Stimulated activated CD4-positive, alpha-beta T cell treated with anti-CD3 and anti-CD28 coated beads, TNF-alpha, amount 100 ng/mL, for 1 hour (primary cell): ENCODE measurements at places on chromosomes 3 and 15.

DNA sequence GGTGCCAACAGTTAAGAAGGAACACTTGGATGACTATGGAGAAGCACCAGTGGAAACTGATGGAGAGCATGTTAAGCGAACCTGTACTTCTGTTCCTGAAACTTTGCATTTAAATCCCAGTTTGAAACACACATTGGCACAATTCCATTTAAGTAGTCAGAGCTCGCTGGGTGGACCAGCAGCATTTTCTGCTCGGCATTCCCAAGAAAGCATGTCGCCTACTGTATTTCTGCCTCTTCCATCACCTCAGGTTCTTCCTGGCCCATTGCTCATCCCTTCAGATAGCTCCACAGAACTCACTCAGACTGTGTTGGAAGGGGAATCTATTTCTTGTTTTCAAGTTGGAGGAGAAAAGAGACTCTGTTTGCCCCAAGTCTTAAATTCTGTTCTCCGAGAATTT, 3.0 kb downstream of the SKIL start:
- DNase-seq: no peak

- no peak for DNase-seq
Measured at GRCh38 chr3:61864886-61865285, 303.5 kb downstream of the PTPRG start.

- no peak for DNase-seq
Measured at GRCh38 chr3:98980915-98981596, 79.6 kb upstream of the DCBLD2 start.

DNA sequence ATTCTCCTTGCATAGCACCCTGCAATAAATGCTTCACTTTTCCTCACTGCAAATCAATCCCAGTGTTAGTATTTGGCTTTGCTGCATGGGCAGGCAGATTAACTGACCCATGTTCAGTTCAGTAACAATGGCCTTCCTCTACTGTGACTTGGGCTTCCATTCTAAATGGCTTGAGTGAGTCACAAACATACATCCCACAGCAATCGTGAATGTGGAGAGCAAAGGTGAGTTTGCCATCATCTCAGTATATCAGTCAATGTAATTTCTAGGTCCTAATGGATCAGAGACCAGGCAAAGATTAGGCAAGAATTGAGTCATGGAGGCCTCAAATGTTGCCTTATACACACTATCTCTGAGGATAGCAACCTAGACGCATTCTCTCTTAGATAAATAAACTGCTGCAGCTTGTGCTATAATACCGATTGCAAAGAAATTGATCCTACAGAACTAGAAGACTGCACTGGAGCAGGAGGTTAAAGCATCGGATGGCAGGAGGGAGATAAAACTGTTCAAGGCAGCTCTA, 8.3 kb upstream of the ATP8B4 start:
- DNase-seq: no peak

- DNase-seq: no peak
Measured at GRCh38 chr3:108125153-108125543, 34.3 kb upstream of the CD47 start.

DNA sequence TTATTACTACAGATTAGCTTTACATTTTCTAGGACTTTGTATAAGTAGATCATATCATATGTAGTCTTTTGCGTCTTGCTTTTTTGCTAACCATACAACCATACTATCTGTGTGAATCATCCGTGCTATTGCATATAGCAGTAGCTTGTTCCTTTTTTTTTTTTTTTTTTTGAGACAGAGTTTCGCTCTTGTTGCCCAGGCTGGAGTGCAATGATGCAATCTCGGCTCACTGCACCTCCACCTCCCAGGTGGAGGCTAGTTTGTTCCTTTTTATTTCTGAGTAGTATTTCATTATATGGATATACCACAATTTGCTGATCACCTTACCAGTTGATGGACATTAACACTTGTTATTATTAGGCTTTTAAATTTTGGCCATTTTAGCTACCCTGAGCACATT, 54.5 kb upstream of the TBL1XR1 start:
- DNase-seq: no peak

GRCh38 chr15:86413191-86413590, 333.5 kb downstream of the AGBL1 start:
- no peak for DNase-seq

- DNase-seq: no peak
Measured at GRCh38 chr3:34300621-34301020, 502.2 kb downstream of the PDCD6IP start.

GRCh38 chr3:72938471-72939265, 50.8 kb downstream of the GXYLT2 start:
- DNase-seq: no peak

DNA sequence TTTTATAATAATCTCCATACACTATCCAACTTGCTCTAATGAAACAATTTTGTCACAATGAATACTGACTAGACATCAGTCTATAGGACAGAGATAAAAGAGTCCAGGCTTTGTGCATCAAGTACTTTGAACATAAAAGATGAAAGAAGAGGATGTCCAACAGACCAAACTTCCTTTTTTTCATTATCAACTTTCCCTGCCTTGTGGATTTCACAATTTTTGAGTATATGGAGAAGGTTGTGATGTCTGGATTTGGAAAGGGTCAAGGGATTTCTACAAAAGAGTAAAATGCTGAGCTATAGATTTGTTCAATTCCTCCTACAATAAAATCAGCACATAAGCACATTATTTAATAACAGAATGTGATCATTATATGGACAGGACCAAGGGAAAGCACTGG, 25.7 kb downstream of the CD47 start:
- no peak for DNase-seq

- DNase-seq: no peak
Measured at GRCh38 chr15:81038975-81039607, 38.4 kb downstream of the TLNRD1 start.

DNA sequence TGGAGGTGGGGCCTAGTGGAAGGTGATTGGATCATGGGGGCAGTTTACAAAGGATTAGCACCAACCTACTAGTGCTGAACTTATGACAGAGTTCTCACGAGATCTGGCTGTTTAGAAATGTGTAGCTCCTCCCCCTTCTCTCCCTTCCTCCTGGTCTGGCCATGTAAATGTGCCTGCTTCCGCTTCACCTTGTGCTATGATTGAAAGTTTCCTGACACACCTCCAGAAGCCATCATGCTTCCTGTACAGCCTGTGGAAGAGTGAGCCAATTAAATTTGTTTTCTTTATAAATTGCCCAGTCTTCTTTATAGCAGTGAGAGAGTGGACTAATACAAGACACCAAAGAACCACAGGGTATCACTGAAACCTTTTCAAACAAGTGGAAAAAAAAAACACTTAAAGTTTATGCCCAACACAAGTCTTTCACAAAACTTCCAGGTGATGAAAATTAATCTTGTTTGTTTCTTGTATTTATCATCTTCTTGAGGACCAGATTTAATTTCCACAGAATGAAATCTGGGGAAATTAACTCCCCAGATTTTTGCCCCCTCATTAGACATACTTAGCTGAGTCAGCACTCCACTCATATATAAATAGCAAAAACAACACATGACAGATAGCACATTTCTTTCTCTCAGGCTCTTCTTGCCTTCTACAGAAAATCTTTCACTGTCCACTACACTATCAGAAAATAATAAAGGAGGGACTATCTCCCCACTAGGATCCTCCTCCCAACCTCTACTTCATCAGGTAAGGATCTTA, 847.2 kb downstream of the TUSC7 start:
- DNase-seq: no peak

DNA sequence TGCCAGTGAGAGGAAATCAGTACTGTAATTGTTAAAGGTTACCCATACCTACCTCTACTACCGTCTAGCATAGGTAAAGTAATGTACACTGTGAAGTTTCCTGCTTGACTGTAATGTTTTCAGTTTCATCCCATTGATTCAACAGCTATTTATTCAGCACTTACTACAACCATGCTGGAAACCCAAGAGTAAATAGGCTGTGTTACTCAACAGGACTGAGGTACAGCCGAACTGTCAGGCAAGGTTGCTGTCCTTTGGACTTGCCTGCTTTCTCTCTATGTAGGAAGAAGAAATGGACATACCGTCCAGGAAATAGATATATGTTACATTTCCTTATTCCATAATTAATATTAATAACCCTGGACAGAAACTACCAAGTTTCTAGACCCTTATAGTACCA, 265.5 kb downstream of the NR2F2 start:
- DNase-seq: no peak

GRCh38 chr3:48338635-48339034, 5.2 kb upstream of the SPINK8 start:
- DNase-seq: no peak

- DNase-seq: no peak
Measured at GRCh38 chr3:106573605-106574004, 704.8 kb upstream of the CBLB start.

- no peak for DNase-seq
Measured at GRCh38 chr3:43783987-43784639, 93.4 kb downstream of the ABHD5 start.

- no peak for DNase-seq
Measured at GRCh38 chr3:54870423-54870822, 57.4 kb downstream of the LRTM1 start.

DNA sequence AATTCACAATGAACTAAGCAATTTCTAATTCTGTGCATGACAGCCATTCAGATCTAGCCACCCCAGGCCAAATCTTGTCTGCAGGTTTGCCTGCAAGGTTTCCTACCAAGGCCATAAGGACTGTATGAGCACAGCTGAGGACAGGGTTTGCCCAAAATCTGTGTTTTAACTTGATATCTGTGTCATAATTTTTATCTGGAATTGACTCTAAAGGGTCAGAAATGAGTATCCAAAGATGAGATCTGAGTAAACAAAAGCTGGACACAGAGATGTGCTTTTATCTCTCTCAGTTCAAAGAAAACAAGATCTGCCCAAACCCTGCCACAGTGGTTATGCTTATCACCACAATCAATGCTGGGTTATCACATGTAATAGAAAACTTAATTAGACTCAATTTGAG, 154.6 kb upstream of the COL8A1 start:
- DNase-seq: no peak

DNA sequence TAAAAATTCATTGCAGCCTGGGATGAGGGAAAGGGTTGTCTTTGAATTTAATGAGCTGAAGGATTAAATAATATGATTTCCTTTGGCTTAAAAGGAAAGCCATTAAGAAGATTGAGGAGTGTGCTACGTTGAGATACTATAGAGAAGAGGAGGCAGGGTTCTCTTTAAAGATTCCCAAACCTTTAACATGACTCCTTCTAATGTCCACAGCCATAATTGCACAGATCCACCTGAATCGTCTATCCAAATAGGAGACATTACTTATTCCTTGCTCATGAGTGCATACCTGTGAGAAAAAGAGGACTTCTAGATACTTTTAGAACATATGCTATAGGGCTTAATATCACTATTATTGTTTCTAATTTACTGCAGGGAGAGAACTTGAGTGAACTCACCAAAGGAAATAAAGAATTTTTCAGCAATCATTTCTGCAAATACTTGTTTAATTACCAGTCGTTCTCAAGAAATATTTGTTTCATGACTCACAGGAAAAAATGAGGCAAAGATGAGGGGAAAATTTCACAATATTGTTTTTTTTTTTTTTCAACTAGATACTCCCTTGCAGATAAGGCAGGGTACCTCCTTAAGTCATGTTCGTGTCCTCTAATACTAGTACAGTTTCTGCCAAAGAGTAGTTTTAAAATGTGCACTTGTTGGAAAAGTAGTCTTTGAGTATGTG, 8.9 kb upstream of the SUCNR1 start:
- no peak for DNase-seq

- DNase-seq: no peak
Measured at GRCh38 chr3:20310629-20311028, 124.6 kb upstream of the SGO1 start.

GRCh38 chr3:98596541-98597500, 3.4 kb upstream of the CPOX start:
- DNase-seq: no peak

GRCh38 chr3:194277786-194278130, 73.4 kb downstream of the CPN2 start:
- no peak for DNase-seq

DNA sequence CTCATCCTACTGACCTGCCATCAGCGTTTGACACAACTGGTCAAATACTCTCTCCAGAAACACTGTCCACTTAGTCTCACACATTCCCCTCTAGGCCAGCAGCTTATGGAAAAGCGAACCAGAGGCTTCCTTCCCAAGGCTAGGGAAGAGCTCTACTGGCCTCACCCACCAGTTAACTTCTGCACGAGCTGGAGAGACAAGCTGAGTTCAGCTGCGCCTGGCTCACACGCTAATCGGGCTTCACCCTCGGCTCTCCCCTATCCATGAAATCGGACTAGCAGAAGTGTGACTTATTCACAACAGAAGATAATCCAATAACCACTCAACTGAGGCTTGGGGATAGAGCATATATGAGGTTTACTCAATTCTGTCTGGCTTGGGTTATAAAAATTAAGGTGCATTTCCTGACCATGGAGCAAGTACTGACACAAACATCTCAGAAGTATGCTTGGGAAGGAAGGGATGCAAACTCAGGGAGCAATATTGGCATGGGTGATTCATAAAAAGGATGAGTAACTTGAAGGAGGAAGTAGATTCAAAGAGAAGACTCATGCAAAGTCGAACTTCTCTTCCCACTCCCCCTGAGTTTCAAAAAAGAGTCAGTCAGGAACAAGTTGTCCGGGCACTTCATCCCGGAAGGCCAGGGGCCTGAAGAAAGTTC, 73.1 kb downstream of the XXYLT1 start:
- DNase-seq: no peak

DNA sequence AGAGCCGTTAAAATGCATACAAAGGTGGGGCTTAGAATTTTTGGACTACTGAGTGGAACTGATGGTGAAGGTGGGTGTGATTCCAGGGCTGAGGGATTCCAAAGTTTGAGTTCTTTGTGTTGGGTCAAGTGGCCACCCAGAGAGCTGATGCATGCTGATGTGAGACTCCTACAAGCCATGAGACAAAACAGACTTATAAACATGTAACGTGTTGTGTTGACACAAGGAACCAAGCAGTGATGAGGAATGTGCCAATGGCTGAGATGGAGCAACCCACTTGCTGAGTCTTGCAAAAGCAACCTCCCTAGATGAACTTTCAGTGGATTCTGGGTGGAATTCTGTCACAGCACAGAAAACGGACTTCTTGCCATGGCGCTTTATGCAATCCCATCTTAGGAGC, 289.0 kb downstream of the TLE3 start:
- DNase-seq: no peak

GRCh38 chr3:72459588-72459987, 388.7 kb downstream of the SHQ1 start:
- DNase-seq: no peak

DNA sequence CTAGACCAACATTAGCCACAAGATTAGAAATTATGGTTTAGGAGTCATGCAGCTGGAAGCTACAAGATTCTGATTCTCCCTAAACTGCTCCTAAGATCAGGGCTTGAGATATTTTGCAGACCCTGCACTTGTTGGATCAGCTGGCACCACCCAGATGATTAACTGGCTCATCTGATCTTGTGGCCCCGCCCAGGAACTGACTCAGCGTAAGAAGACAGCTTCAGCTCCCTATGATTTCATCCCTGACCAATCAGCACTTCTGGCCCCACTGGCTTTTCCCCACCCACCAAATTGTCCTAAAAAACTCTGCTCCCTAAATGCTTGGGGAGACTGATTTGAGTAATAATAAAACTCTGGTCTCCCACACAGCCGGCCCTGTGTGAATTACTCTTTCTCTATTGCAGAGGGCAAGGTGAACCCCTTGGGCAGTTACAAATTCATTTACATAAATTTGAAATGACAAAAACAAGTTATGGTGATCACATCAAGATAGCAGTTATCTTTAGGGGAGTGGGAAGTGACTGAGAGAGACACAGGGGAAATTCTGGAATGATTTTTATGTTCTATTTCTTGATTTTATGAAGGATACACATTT, 76.5 kb downstream of the CD200R1L start:
- no peak for DNase-seq
